ENCODE measurements at places on chromosomes 5 and 9.

DNA sequence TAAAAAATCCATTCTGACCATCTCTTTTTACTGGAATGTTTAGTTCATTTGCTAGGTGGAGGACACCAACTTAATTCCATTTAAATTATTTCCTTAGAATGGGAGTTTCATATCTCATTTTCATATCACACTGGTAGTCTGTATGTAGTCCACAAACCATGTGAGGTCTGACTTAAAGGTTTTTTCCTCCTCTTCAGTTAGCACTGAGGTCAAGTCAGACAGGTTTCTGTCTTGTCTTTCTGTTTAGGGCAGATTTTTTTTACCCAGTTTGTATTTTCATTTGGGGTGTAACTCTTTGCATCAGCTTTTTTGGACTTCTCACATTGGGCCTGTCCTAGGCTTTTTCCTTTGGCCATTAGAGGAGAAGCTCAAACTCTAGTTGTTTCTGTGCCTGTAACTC is 75.3 kb downstream of the RANBP17 start:
- no peak for DNase-seq

- DNase-seq = no peak
These were observed 154.4 kb upstream of the CLINT1 start for GRCh38 chr5:158013303-158013702.

GRCh38 chr5:33476992-33477391 is 36.2 kb downstream of the TARS1 start:
- DNase-seq = no peak

- DNase-seq = no peak
These were observed 396.5 kb downstream of the ADGRV1 start for GRCh38 chr5:90955001-90955635.

- DNase-seq = no peak
These were observed 1.1 kb upstream of the ANKDD1B start for GRCh38 chr5:75610201-75610600.

DNA sequence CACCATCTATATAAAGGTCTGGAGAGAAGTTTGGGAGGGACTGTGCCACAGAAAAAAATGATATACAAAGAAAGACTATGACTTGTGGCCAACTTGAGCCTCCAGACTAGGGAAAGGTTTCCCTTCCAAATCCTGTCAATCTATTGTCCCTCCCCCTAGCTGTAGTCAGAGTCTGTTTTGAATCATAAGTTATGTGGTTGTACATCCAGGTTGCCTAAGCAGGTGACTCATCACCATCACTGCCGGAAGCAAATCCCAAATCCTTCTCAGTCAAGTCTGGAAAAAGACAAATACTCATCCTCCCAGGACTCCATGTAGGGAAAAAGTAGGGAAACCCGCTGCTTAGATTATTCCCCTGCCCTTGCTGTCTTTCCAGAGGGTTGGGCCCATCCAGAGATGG is 235.7 kb downstream of the CDK5RAP2 start:
- DNase-seq = no peak
